A549 treated with dexamethasone at 1 μM for 4 hours (cell line): ENCODE measurements at places on chromosomes 4 and X. TPM values are rescaled to one million over a fixed set of nuclear protein-coding genes. Genes with fewer than 3 reads are reported as not detected.

Gene GPRASP3
- total RNA-seq = 2.9 to 3.8 TPM (median 3.5 TPM) in 5 replicates

Gene LAS1L
- 63.7 to 70.6 TPM (median 67.1 TPM) in 5 replicates for total RNA-seq

Gene RPS6KA6
- total RNA-seq = 3.7 to 7.1 TPM (median 5.7 TPM) in 5 replicates

Gene CNKSR2
- 2.0 to 2.9 TPM (median 2.7 TPM) in 5 replicates for total RNA-seq

Gene COPS4
- total RNA-seq = 23.2 to 35.9 TPM (median 24.7 TPM) in 5 replicates

Gene PCYT1B
- 0.02 to 0.08 TPM (median 0.05 TPM) in 5 replicates for total RNA-seq

Gene DSPP
- total RNA-seq = not detected in 5 replicates

Gene DCAF8L2
- not detected in 5 replicates for total RNA-seq

Gene RTL5
- 2.0 to 2.7 TPM (median 2.5 TPM) in 5 replicates for total RNA-seq

Gene NMU
- 0.27 to 0.54 TPM (median 0.44 TPM) in 5 replicates for total RNA-seq

Gene CCDC149
- total RNA-seq = 1.5 to 2.6 TPM (median 1.6 TPM) in 5 replicates

Gene RBMX
- total RNA-seq = 227 to 278 TPM (median 233 TPM) in 5 replicates

Gene PPEF2
- not detected in 5 replicates for total RNA-seq

Gene PAGE1
- 0.23 to 0.43 TPM (median 0.36 TPM) in 3 of 5 replicates, not detected in the others for total RNA-seq

Gene SLC4A4
- total RNA-seq = 0.97 to 1.7 TPM (median 1.3 TPM) in 5 replicates

Gene PLK4
- total RNA-seq = 13.5 to 19.2 TPM (median 16.5 TPM) in 5 replicates

Gene PDLIM3
- total RNA-seq = 0.08 to 0.27 TPM (median 0.14 TPM) in 5 replicates

Gene GUCY1B1
- total RNA-seq = 0.18 to 0.31 TPM (median 0.23 TPM) in 5 replicates

Gene ANK2
- total RNA-seq = 0.52 to 1.4 TPM (median 0.85 TPM) in 5 replicates

Gene FGFR3
- total RNA-seq = 1.0 to 2.5 TPM (median 2.3 TPM) in 5 replicates

Gene RPS6KA3
- total RNA-seq = 34.9 to 52.5 TPM (median 46.8 TPM) in 5 replicates

Gene PLAC8
- total RNA-seq = 0.74 to 1.2 TPM (median 0.96 TPM) in 5 replicates

Gene MND1
- 11.5 to 18.7 TPM (median 14.8 TPM) in 5 replicates for total RNA-seq

Gene HTRA3
- 14.9 to 21.5 TPM (median 19.4 TPM) in 5 replicates for total RNA-seq

Gene ODAPH
- 0.14 TPM in 1 of 5 replicates, not detected in the others for total RNA-seq

Gene PRRG1
- total RNA-seq = 4.7 to 8.3 TPM (median 6.5 TPM) in 5 replicates
